Fibroblast of skin of abdomen (primary cell): ENCODE measurements at places on chromosomes 3 and 15.

DNA sequence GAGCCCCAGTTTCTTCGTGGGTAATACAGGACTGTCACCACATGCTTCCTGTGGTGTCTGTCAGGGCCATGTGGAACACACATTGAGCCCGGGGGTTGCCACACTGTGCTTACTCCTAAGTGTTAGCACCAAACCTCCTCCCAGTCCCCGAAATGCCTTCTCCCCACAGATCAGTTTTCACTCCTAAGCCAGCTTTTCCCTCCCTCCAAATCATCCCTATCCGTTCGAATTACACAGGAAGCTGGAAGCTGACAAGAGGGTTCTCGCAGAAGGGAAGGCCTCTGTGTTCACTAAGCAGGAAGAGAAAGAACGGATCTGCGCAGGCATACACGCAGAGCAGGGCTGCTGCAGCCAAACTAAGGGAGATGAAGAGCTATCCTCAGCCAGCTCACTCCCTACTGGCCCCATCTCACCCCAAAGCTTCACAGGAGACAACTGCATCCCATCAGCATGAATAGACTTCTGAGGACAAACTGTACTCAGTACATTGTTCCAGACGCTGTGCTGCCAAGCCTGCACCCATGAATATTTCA lies 32.3 kb downstream of the XXYLT1 start:
- peak; percentile 63 for DNase-seq

DNA sequence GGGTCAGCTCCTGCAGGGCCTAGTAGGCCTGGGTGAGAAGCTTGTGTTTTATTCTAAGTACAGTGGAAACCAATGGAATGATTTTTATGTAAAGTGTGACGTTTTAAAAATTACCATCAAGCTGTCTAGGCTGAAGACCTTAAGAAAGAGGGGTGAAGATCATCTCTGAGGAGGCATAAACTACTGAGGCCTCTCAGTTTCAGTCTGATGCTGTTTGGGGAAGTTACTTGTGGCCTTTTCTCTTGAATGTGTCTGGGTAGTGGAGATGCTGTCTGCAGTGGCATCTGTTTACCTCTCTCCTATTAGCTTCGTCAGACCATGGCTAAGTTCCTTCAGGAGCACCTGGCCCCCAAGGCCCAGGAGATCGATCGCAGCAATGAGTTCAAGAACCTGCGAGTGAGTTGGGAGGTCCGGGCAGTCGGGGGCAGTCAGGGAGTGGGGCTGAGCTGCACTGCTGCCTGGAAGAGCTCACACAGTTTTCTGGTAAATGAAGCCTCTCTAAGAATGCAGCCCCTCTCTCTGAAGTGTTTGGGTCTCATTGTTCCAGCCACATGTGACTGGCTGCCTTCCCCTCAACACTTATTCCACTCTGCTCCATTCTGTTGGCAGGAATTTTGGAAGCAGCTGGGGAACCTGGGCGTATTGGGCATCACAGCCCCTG lies 1.9 kb downstream of the IVD start:
- DNase-seq = no peak

DNA sequence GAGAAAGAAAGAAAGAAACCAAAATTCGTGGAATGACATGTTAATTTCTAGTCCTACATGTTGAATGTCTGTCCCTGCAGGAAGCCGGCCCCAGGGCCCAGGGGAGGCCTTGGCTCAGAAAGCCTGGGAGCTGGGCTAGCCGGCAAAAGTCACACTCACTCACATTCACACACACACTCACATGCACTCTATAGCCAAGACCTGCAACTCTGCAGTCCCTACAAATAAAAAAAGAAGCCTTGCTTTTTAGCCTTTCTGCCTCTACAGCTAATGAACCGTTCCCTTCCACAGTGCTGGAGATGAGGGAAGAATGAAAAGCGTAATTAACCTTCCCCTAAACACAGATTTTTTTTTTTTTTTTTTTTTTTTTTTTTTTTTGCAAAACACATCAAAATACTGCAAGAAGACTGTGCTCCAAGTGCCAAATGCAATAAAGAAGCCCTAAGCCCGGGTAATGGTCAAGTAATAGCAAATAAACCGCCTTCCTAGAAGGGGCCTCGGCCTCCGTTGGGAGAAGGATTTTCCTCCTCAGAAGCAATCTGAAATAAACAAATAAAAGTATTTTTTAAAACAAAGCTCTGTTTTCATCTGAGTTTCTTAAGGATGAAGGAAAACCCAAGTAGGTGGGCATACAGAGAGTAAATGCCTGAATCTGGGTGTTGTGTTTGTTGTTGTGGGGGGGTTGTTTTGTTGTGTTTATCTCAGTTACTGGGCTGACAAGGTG lies 4.3 kb downstream of the MECOM start:
- DNase-seq = no peak

GRCh38 chr3:53320697-53321096 lies 26.6 kb downstream of the DCP1A start:
- DNase-seq = no peak

- peak; percentile 14 for DNase-seq
Observed at GRCh38 chr15:100569391-100569790, 32.6 kb downstream of the LINS1 start.

DNA sequence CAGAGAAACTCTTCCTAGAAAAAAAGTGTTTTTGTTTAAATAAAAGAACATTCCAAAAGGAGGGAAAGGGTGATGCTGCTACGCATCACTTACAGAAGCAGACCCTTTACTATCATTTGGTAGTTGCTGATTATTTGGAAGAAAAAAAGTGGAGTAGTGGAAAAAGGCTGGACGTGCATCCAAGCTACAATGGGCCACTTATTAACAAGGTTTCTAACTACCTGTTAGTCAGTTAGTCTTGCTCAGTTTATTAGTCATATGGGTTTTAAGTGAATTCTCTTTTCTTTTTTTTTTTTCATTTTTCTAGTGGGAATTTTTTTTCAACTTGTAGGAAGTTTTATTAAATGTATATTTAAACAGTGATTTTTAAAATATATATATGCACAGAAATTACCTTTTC lies 866.0 kb downstream of the MCTP2 start:
- no peak for DNase-seq

DNA sequence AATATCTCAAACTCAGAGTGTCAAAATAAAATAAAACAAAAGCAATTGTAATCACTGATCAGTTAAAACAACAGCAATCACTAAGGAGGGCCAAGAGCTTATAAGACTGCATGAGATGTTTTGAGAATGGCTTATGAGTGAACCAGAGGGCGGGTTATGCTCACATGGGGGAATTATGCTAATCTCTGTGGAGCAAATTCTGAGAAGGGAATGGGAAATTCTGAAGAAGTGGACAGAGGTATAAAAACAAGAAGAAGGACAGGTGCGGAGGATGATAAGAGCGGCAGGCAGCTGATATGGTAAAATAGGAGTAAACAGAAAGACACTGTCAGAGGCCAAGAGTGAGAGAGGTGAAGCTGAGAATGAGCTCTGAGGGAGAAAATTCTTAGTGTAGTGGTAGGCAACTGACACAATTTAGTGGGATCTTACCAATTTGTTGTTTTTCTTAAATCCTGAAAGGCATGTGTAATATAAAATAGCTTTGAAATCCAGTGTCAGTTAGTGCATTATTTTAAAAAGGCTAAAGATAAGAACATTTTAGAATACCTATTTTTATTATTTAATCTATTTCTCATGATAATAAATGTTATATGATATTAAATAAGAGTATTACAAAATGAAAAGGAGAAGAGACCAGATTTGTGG lies 133.8 kb downstream of the SPATA16 start:
- no peak for DNase-seq

DNA sequence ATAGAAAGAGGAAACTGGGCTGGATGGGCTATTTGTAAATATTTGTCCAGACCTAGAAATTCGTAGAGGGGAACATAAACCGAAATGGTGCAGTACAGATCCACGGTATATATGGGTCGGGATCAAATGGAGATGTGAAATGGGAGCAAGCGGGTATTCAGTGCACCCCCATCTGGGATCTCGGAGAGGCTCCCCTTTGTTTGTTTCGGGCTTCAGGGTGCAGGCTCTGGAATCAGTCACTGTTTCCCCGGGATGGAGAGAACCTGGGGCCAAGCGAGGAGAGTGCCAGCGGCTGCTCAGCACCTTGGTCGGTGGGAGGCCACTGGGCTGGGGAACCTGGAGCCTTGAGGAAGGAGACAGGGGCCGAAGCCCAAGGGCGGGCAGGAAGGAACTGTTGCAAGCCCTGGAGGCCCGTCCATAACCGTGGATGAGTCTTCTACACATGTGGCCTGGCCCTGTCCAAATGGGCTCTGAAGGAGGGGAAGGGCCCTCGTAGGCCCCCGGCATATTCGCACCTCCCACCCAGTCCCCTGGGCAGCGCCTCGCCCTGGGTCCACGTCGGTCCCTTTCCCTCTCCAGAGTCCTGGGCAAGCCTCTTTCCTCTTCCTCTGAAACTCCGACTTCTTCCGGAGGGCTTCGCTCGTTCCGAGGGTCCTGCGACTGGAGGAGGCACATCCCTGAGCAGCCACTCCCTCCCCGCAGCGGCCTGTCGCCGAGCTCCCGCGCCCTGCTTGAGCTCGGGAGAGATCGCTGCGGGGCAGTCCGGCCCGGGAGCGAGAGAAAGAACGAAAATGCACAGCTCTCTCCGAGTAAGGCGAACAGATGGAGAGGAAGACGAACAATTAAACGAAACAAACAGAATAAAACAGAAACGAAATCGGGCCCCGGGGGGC lies 3.0 kb downstream of the ISL2 start:
- DNase-seq = peak; percentile 23

DNA sequence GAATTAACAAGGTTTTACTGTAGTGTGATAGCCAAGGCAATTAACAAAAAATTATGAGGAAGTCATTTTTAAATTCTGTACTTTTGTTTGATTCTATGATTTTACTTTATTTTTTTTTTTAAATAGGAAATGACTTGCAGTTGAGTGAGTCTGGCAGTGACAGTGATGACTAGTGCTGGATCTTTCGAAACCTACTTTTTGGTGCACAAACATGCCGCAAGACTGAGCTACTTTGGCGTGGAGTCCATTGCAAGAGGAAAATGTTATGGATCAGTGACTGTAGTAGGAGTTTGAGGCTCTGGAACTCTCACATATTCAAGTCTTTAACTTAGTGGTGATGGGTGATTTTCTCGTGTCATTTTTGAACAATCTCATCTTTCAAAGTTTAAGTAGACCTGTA lies 11.6 kb downstream of the EAF1 start:
- DNase-seq = peak; percentile 10

DNA sequence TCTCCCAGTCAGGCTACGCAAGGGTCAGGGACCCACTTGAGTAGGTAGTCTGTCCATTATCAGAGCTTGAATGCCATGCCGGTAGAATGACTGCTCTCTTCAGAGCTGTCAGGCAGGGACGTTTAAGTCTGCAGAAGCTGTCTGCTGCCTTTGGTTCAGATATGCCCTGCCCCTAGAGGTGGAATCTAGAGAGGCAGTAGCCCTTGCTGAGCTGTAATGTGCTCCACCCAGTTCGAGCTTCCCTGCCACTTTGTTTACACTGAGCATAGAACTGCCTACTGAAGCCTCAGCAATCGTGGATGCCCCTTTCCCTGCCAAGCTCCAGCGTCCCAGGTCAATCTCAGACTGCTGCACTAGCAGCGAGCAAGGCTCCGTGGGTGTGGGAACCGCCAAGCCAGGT lies 57.5 kb upstream of the SETMAR start:
- no peak for DNase-seq
